T-helper 2 cell treated with Interferon-gamma antibody and Interleukin-4, amounts not matched to agents 5 μg/mL and 100 μg/mL, for 36 hours (primary cell): ENCODE measurements at places on chromosomes 7 and 10.

- no peak for DNase-seq
These were observed 120.1 kb upstream of the GNAI1 start for GRCh38 chr7:80014511-80014910.

- no peak for DNase-seq
These were observed 10.0 kb upstream of the PCGF5 start for GRCh38 chr10:91210435-91210834.

GRCh38 chr10:13158401-13158800 is 3.0 kb upstream of the MCM10 start:
- DNase-seq: peak; percentile 22

DNA sequence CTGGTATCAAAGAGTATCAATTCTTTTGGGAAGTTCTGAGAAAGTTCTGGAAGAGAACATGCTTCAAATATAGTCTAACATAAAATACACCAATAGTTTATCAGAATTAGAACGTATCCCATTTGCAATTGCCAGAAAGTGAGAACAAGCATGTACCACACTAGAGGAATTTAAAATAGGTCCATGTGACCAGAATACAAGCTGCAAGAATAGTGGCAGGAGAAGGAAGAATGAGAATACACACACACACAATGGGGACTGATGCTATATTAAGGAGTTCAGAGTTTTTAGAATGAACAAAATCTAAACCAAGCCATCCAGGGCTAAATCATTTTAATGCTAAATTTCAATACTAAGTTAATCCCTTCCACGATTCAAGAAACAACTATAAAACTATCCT is 99.1 kb upstream of the TMEM168 start:
- no peak for DNase-seq

DNA sequence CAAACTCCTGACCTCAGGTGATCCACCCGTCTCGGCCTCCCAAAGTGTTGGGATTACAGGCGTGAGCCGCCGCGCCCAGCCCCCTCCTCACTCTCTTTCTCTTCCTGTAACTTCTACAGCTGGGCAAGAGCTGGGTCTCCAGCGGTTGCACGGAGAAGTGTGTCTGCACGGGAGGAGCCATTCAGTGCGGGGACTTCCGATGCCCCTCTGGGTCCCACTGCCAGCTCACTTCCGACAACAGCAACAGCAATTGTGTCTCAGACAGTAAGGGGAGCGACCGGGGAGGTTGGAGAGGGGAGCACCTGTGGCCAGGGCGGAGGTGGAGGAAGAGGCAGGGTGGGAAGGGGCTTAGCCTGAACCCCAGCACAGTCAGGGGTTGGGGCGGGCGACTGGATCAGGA is 41.4 kb downstream of the EPHB4 start:
- DNase-seq: no peak

- no peak for DNase-seq
These were observed 3.4 kb upstream of the ACTR3C start for GRCh38 chr7:150326657-150327268.

DNA sequence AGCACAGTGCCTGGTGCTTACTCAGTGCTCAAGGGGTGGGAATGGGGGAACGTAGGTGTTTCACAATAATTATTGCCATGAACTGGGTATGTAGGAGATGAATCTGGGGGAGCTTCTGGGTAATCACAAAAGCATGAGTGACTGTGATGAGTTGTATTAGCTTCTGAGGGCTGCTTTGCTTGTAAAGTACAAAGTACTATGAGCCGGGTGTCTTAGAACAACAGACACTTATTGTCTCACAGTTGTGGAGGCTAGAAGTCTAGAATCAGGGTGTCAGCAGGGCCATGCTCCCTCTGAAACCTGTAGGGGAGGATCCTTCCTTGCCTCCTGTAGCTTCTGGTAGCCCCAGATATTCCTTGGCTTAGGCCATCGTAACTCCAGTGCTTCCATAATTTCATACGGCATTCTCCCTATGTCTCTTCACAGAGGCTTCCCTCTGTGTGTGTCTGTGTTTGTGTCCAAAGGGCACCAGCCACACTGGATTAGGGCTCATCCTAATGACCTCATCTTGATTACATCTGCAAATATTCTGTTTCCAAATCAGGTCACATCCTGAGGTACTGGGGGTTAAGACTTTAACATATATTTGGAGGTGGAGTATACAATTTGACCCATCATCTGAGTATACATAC is 84.8 kb upstream of the AGBL3 start:
- DNase-seq: no peak

DNA sequence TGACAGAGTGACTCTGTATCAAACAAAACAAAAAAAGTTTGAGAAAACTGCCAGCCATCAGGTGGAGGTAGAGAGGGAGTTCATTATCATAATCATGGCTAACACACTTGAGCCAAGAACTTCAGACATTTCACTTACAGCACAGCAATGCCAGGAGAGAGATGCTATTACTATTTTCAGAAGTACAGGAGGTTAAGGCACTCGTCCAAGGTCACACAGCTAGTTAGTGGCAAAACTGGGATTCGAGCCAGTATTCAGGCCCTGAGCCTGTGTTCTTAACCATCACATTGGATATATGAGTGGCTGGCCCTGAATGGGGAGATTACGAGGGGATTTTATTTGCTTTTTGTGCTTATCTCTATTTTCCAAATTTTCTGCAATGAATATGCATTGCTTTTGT is 24.8 kb upstream of the UNC5B start:
- DNase-seq: no peak

GRCh38 chr7:90777886-90778285 is 181.8 kb downstream of the CDK14 start:
- DNase-seq: no peak

DNA sequence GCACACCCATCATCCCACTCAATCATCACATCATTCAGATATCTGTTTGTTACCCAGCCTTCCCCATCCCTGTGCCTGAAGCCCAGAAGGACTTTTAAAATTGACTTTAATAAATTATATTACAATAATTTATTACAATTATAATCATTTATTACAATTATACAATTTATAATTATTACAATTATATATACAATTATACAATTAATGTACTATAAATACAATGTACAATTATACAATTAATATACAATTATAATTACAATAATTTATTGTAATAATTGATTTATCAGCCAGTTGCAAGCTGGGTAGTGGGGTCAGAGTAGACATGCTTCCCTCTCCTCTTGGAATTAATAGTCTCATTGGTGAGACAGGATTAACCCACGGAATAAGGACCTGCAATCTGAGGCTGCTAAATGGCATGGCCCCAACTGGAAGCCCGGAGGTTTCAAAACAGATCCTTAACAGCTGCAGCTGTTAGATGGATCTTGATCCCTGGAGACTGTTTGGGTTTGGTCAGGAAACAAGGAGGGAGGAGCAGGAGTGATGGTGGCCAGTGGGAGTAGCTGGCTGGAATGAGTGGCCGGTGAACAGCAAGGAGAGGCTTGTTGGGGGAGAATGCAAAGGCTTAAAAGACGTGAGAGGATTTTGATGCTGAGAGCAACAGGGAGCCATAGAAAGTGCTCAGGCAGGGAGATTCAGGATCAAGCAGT is 402.8 kb upstream of the PODXL start:
- DNase-seq: no peak

- no peak for DNase-seq
These were observed 709 bp downstream of the GPAM start for GRCh38 chr10:112182784-112183328.

GRCh38 chr7:87874066-87874465 is 2.1 kb downstream of the SLC25A40 start:
- no peak for DNase-seq

DNA sequence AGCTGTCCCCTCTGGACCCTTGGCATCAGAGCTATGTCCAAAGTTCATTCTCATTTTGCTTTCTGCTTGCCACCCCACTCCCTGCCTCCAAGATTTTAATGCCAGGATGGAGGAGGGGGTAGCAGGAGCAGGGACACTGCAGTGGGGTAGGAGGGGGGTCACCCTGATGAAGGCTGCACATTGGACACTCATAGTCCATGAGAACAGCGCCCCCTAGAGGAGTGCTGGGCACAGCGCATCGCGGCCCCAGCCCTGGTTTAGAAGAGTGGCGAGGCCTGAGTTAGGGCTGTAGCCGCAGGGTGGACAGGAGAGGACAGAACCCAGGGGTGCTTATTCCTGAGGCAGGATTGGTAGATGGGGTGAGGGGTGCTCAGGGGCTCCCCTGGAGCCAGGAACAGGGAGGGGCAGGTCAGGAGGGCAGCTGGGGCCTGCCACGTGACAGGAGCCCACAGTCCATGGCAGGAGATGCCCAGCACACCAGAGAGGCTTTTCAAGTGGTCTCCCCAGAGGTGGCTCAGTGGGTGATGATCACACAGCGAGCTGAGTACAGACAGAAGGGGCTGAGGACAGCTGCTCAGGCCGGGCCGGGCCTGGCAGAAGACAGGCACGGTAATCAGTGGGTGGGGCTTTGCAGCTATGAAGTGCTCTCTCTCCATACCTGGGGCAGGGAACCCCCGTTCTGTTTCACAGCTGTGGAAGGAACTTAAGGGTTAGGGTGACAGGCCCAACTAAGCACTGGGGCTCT is 71.4 kb downstream of the NEURL1 start:
- DNase-seq: peak; percentile 32

DNA sequence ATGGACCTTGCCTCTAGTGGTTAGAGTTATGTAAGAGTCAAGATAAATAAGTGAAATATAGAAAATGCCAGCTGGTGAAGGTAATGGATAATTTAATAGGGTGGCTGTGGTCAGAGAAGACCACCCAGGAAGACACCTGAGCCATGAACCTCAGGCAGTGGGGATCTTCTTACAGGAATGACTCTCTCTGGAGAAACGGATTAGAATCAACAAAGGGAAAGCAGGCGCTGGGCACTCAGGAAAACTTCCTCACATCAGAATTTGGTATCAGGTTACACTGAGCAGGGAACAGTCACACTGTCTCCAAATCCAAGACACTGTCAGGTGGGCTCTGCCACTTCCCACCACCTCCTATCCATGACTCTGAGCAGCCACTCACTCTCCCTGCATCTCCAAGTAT is 132.6 kb downstream of the DYNC2I1 start:
- DNase-seq: no peak

GRCh38 chr7:49527182-49527581 is 246.3 kb upstream of the VWC2 start:
- no peak for DNase-seq

DNA sequence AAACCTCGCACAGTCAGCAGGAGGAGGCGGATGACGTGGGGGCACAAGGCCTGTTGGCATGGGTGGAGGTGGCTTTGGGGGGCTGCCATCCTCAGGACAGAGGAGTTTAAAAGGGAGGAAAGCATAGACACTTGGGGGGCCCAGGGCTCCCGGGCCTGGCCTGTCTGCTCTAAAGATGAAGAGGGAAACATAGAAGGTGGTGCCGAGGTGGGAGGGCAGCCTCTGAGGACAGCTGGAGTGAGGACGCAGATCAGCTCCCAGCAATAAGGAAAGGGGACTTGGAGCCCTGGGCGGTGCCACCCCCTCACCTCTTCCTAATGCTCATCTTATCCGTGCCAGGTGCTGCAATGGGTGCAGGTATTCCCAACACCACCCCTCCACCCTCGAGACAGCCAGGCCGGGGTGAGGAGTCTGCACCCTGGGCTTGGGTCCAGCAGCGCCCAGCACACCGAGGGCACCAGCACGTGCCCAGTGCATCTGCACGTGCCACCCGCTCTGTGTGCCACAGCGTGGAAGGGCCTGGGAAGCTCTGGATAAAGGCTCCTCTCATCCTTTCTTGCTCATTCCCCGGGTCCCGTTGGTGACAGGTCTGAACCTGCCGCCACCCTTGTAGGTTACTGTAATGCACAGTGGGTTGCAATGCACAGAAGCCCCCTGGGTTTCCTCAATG is 566.0 kb upstream of the FOXK1 start:
- no peak for DNase-seq

GRCh38 chr10:32538256-32538655 is 92.3 kb downstream of the CCDC7 start:
- DNase-seq: no peak

GRCh38 chr10:57015187-57015586 is 654.1 kb upstream of the ZWINT start:
- no peak for DNase-seq

GRCh38 chr7:26331789-26332188 is 40.1 kb downstream of the SNX10 start:
- no peak for DNase-seq
